ENCODE measurements at places on chromosomes 3 and 15.

- DNase-seq, result peak; percentile 50
Observed at GRCh38 chr3:134931045-134931785, 136.2 kb downstream of the EPHB1 start.

- DNase-seq, result no peak
Observed at GRCh38 chr15:77417602-77418001, 2.3 kb downstream of the PEAK1 start.

DNA sequence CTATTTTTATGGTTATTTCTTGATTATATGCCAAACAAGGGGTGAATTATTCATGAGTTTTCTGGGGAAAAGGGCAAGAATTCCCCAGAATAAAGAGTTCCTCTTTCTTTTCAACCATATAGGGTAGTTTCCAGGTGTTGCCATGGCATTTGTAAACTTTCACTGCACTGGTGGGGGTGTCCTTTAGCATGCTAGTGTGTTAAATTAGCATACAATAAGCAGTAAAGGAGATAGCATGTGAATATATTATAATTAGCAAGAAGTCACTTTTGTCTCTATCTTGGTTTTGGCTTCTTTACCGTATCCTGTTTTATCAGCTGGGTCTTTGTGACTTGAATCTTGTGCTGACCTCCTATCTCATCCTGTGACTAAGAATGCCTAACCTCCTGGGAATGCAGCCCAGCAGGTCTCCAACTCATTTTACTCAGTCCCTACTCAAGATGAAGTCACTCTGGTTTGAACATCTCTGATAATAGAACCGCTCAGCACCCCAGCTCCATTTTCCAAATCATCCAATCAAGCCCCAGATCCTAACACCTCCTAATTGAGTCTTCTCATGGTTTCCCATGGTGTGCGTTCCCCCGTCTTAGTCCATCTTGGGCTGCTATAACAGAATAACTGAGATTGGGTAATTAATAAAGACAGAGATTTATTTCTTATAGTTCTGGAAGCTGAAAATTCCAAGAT, 3.4 kb upstream of the SELENOT start:
- DNase-seq, result peak; percentile 45

DNA sequence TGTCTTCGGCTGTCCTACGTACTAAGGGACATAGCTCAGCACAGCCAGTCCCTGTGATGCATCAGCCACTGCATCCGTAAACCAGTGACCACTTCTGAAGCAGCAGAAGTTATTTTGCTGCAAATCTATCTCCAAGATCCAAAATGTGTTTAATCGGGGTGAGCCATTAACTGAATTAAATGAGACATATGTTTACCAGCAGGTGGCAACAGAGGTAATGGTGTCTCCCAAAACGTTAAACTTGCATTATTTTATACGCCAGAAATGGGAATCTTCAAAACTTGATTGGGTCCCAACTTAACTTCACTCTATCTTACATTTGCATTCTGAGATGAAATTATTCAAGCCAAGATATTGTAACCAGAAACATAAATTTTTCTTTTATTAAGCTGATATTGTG, 75.3 kb upstream of the BOC start:
- peak; percentile 24 for DNase-seq

- no peak for DNase-seq
Observed at GRCh38 chr3:44104043-44104442, 137.6 kb upstream of the TOPAZ1 start.

DNA sequence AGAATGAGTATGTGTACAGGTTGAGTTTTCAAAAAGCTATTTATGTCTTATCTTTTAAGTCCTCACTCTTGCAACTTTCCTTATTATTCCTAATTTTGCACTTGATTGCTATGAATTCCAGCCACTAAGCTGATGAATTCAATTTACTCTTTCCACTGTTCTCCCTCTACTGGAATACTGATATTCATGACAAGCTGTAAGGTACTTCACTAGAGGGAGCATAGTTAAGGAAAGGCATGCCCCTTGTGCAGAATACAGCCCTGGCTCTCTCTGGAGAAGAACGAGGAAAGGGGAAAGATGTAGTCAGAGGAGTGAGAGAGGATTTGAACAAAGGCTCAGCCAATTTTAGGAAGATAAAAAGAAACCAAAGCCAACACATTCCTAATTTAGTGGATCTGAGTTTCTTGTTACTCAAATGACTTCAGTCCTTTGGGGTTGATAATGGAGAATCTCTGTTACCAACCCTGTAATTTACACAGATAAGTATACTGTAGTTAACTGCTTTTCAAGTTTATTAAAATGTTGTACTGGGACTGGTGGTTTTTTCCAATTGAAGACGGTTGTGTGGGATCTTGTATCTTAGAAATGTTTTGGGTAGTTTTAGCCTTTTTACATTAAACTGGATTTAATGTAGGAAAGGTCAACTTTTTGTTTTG, 4.0 kb downstream of the SCAANT1 start:
- no peak for DNase-seq

DNA sequence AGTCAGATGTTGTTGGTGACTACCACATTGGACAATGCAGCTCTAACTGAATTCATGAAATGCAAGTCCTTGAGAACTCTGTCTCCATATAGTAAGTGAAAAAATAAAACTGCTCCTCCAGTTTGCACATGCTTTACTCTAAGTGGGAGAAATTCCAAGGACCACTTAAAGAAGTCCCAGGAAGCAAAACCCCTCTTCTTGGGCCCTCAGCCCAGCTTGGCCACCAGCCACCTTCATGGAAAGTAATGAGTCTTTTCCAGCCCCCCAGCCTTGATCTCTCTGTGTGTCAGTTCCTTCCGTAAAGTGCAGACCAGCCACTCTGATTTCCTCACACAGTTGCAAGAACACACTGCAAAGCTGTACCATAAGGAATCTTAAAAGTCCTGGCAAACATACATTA, 34.5 kb downstream of the DAPK2 start:
- no peak for DNase-seq

DNA sequence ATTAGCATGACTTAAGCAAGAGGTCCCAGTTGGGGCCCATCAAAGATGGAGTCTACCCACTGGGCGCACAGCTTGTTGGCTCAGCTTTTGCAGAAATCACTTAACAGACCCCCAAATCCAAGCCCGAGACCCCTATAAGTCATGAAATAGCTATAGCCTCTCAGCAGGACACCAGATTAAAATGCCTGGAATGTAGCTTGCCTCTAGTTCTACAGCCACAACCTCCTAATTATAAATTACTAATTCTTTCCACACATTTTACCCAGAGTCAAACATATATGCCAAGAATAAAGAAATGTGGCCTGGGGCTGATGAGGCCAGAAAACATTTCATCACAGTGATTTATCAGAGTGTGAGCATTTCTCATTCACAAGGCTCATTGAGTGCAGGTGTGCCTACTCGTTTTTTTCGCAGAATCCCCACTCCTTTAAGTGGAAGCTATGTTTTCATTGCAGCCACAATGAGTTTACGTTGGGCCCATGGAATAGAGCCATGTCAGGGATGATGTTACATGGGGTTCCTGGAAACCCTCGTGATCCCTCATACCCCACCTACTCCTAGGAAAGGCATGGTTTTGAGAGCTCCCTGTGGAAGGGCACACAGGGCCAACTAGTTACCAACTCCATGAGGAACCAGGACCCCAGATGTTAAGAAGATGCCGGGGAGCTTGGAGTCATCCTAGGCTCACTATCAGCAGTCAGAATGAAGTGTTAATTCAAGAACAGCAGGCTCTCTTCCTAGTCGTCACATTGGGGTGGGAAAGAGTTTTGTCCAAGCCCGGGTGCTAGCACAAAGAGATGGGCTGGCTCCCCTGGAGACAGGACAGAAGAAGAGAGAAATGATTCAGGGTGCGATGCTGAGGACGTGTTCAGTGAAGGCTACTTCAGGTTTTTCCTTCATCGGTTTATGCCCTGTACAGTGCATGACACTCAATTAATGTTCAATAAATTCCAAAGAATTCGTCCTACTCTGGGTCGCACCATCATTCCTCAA, 90.2 kb upstream of the ABHD17C start:
- DNase-seq, result no peak

DNA sequence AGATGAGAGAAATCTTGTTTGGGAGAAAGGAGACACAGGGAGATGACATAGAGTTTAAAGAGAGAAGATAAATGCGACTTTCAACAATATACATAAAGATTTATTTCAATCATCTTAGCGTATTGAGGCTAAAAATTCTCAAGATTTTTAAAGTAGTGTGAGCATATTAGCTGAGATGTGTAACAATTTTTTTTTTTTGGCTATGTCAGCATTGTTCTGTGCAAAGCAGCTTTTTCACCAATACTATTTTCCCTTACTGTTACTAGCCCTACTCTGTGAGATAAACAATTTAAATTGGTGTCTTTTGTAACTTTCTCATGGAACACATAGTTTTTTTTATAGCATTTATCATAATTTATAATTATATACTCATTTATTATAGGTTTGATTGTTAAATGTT, 185.2 kb upstream of the ZNF385D start:
- DNase-seq, result no peak

DNA sequence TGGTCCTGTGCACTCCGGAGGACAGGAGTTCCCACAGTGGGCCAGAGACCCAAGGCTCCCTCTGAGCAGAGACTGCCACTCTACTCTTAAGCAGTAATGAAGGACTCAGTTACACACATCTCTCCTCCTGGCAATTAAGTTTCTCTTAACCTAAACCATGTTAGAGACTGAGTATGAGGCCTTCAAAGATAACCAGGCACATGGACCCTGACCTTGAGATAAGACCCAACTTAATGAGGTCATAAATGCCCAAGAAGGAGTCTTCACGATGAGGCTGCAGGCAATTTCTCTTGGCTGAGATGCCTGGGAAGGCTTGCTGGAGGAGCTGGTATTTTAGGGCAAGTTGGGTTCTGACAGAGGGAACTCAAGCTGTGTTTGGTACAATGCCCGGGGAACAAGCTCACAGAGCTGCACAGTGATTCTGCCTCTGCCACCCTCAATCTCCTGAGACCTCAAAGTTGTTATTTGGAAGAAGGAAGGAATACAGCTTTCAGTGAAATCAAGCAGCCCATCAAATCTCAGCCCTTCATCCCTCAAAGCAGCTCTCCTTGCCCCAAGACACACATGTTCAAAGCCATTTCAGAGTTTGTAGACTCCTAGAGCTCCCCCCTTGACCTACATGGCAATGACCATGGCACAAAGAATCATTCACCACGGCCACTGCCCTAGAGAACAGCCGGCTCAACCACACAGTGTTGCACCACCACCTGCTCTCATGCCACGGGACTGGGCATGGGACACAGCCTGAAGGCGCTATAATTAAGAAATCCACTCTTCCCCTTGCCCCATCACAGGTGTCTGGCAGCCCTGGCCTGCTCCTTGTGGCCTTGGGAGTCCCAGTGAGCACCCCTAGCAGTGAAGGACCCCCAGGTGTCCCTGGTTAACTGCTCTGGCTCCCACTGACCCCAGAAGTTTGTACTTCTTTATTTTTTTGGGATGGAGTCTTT, 7.1 kb downstream of the RMDN3 start:
- peak; percentile 74 for DNase-seq

DNA sequence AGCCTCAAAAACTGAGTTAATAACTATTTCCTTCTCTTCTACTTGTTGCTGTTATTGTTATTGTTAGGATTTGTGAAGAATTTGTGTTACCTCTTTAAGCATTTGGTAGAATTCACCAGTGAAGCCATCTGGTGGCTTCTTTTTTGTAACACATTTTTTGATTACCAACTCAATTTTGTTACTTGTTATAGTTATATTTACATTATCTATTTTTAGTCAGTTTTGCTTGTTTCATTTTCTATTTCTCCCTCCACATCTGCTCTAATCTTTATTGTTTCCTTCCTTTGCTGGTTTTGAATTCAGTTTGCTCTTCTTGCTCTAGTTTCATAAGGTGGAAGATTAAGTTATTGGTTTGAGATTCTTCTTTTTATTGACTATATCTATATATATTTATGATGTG, 3.7 kb upstream of the SLC9C1 start:
- DNase-seq, result no peak

GRCh38 chr3:113212150-113212843, 940 bp downstream of the BOC start:
- DNase-seq, result peak; percentile 73

GRCh38 chr3:106715286-106715685, 662.0 kb upstream of the CCDC54 start:
- no peak for DNase-seq

GRCh38 chr15:80695099-80695910, at the start of gene ABHD17C:
TSS of gene ABHD17C (plus strand) at chr15:80695310. CDS start at chr15:80695430, 120 bp downstream.
- peak; percentile 84 for DNase-seq

GRCh38 chr3:187744169-187745151, 808 bp downstream of the BCL6 start:
- DNase-seq, result peak; percentile 39

DNA sequence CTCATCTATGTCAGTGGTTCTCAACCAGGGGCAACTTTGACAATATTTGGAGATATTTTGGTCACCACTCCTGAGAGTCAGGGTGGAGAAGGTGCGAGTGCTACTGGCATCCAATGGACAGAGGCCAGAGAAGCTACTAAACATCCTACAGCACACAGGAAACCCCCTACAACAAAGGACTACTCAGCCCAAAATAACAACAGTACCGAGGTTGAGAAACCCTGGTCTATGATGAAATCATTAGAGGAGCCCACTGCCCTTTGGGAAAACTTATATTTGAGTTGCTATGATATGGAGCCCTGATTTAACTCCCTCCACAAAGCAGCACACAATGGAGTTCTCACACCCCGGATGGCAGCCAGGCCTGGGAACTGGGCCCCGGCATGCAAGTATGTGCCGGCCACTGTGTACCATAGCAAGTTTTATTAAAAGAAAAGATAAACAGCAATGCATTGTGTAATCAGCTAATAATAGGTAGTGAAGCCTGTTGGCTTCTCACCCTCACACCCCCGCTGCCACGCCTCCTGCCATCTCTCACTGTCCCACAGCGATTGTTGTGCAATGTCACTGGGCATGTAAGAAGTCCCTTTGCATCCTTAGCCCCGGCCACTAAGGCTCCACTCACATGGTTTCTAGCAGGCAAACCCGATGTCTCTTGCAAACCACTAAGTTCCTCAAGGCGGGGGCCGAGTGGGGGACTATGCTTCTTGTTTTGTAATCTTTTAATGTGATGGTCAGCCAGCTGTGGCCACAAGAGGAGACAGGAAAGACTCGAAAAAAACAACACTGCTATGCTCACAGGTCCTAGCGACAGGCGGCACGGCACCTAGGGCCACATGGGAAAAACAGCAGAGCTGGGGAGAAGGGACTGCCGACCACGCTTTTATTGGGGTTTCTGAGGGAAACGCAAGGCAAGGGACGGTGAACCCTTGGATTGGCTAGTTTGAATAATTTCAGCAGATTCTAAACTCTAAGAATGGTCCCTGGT, 110.0 kb downstream of the AQP9 start:
- DNase-seq, result peak; percentile 95

GRCh38 chr3:65144791-65145351, 457.1 kb upstream of the ADAMTS9 start:
- DNase-seq, result no peak

DNA sequence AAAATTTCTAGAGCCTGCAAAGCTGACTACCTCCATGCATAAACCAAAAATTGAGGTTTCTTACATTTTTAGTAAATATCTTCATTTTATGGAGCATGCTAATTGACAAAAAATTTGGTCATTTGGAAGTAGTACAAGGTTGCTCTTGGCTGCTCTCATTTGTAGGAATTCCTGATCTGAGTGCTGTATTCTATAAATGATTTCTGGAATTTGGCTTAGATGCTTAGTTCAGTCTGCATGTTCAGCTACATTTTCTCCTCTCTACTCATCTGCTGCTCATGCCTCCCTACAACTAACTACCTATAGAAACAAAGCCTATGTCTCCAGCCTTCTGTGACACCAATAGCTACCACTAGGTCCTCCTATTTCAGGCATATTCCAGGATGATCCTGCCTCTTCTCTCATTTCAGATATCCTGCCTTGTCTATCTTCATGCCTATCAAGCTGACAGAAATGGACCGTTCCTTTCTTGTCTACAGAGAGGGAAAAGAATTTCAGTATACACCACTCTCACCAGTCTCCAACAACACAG, 901.1 kb downstream of the TBL1XR1 start:
- DNase-seq, result no peak

- DNase-seq, result no peak
Observed at GRCh38 chr15:101391431-101391830, 96.4 kb upstream of the SNRPA1 start.
